ENCODE measurements at places on chromosomes 13 and 19.

GRCh38 chr13:67101730-67102467 is 128.2 kb downstream of the PCDH9 start:
- DNase-seq = no peak

- DNase-seq = no peak
Observed at GRCh38 chr19:4455719-4456475, 1.7 kb downstream of the UBXN6 start.

- DNase-seq = no peak
Observed at GRCh38 chr13:79385694-79386093, 20.4 kb downstream of the RBM26 start.

- no peak for DNase-seq
Observed at GRCh38 chr13:98500963-98501421, 75.9 kb downstream of the STK24 start.

DNA sequence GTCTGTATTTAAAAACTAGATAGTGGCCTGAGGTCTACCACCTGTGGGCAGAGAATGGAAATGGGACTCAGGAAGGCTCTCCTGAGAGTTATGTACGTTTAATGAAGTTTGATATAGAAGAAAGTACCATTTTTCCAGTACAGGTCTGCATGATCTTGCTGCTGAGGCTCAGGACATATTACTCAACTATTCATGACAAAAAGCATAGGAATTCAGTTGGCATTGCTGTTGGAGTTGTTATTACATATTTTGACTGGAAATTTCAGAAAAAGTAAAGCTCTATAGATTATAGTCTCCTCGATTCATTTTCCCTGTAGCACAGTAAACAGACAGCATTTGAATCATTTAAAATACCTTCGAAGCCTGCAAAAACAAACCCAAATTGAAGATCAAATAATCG is 469.8 kb downstream of the DCT start:
- no peak for DNase-seq

GRCh38 chr13:82467626-82468025 is 1414.6 kb downstream of the SLITRK1 start:
- DNase-seq = no peak

DNA sequence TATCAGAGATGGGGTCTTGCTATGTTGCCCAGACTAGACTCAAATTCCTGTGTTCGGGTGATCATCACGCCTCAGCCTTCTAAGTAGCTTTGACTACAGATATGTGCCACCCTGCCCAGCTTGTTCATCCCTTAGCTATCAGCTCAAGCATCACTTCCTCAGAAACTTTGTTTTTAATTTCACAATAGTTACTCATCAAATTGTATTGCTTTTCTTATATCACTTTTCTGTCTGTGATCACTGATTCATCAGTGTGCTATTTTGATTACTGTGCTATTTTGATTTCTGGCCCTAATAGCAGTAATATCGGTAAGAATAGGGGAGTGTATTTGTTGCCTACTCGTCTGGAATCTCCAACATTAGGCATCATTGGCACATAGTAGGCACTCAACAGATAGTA is 878.6 kb upstream of the PCDH20 start:
- DNase-seq = no peak

All from glomerular endothelial cell (primary cell).